SK-N-SH (cell line): ENCODE measurements at places on chromosomes 3 and 15.

DNA sequence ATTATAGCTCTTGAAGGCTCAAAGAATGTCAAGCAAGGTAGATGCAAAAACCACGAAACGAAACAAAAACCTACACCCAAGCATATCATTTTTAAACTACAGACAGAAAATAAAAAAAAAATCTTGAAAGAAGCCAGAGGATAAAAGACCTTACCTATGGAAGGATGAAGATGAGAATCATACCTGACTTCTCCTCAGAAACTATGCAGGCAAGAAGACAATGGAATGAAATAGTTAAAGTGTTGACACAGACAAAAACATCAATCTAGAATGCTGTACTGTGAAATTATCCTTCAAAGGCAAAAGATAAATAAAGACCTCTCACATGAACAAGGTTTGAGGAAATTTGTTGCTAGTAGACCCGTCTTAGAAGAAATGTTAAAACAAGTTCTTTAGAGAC, 372.0 kb downstream of the ZIC4 start:
- DNase-seq: no peak

GRCh38 chr15:65752151-65752700, 39.9 kb downstream of the DENND4A start:
- no peak for DNase-seq

GRCh38 chr3:153553605-153553945, 391.5 kb downstream of the RAP2B start:
- no peak for DNase-seq

DNA sequence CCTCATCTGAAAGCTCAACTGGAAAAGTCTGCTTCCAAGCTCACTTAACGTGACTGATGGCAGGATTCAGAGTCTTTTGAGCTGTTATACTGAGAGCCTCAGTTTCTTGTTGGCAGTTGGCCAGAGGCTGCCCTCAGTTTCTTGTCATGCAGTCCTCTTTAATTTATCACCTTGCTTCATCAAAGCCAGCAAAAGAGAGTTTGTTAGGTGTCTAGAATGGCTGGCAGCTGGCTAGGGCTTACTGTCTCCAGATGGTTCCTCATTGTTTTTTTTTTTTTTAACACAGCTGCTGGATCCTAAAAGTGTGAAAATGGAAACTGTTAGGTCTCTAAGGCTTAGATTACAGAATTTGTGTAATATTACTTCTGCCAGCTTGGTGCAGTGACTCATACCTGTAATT, 310.6 kb downstream of the PDCD6IP start:
- no peak for DNase-seq

- no peak for DNase-seq
Observed at GRCh38 chr15:49877117-49877872, 241.7 kb downstream of the ATP8B4 start.

DNA sequence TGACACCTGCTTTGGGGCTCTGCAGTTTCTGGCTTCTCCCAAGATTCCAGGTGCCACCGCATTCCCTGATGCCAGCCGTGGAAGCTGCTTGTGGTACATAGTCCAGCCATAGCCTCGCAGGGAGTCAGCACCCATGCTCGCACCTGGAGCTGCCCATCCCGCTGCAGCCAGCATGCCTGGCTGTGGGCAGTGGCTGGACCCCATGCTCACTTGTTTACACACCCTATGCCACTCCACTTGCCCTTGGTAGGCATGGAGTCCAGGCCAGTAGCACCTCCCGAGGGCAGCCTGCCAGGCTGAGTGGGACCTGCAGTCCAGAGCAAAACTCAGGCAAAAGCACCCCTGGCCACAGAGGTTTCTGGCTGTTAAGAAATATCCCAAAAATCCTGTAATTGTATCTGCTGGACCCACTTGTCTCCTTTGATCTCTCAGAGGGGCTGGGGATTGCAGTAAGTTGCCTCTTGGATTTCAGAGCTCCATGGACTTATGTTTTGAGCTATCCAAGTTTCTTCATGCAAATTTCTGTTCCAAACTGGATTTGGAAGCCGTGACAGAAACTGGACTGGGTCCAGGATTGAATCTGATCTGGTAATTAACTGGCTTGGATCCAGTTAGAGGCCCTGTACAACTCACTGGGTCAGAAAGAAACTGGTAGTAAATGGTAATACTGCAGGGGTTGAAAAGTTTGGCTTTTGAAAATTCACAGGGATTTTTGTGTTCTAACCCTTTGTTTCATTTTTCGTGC, 149.3 kb downstream of the FMN1 start:
- no peak for DNase-seq

DNA sequence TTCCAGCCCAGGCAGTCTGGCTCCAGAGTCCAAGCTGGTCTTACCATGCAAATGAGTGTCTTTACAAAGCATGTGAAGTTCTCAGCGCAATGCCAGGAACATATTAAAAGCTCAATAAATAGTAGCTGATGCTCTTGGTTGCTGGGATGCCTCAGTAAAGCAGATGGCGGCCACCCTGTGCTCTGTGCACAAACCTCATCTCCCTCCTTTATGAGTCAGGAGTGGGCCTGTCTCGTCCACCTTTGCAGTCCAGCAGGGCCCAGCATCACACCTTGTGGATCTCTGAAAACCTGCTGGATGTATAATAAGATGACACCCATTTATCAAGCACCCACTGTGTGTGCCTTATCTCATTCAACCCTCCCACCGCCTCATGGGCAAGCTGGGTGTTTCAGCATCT, 42.7 kb downstream of the FAM174B start:
- no peak for DNase-seq

DNA sequence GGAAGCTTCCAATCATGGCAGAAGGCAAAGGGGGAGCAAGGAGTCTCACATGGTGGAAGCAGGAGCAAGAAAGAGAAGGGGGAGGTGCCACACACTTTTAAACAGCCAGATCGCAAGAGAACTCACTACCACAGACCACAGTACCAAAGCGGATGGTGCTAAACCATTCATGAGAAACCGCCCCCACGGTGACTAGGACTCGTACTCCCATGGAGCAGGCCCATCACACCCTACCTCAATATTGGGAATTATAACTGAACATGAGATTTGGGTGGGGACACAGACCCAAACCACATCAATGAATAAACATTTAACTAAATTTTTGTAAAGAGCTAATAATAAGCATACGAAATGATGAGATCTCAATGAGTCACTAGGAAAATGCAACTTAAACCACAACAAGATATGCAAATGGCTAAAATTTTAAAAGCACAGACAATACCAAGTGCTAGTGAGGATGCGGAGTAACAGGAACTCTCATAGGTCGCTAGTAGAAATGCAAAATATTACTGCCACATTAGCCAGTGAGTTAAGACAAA, 10.0 kb downstream of the MRPS25 start:
- DNase-seq: no peak

- peak; percentile 14 for DNase-seq
Observed at GRCh38 chr15:101050623-101051290, 131.6 kb downstream of the LRRK1 start.

- no peak for DNase-seq
Observed at GRCh38 chr3:118909763-118910162, 124.9 kb downstream of the IGSF11 start.

DNA sequence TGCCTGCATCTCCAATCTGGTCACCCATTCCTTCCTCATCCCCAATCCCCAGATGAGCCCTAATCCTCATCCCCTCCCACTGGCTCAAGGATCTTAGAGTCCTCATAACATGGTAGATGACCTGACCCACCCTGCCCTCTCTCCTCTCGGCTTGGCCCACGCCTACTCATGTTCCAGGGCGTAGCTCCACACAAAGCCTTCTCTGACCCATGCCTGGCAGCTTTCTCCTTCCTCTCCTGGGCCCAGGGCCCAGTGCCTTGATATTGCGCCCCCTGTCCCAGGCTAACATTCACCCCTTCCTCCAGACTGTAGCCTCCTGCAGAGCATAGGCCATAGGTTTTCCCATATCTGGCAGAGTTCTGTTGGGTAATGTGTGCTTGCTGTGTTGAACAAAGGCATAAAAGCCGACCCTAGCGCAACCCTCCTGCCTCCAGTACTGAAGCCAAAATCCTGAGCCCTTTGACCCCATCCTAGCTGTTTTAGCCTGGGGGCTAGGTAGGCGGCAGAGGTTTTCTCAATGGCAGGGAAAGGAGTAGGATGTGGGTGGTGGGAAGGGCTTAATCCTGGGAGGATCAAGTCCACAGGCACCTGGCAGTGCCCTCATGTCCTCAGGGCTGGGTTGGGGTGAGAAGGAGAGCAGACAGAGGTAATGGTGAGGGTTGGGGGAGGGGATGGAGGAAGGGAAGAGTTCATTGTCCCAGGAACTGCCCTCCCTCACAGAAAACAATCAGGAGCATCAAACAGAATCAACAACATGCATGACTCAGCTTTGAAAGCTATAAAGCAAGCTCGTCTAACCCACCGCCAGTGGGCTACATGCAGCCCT, 35.5 kb downstream of the MESD start:
- no peak for DNase-seq

GRCh38 chr3:99543796-99544195, 94.6 kb upstream of the COL8A1 start:
- no peak for DNase-seq

DNA sequence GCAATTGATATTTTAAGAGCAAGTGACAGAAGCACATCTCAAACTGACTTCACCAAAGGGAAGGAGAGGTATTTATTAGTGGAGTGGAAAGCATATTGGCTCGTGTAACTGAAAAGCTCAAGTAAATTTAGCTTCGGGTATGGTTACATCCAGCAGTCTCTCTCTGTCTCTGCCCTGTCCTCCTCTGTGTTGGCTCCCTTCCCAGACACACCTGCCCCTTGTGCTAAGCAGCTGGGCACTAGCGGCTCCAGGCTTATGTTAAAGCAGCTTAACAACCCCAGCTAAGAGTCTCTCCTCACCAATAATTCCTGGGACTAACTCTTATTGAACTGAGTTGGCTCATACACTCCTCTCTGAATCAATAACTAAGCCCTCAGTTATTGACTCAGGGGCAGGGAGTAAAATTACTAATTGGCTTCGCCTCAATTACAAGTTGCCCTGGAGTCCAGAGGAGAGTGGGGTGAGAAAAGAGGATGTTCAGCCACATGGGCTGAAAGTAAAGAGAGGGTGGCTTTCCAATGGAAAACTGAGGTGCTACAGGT, 12.8 kb upstream of the SH3BP5 start:
- no peak for DNase-seq

DNA sequence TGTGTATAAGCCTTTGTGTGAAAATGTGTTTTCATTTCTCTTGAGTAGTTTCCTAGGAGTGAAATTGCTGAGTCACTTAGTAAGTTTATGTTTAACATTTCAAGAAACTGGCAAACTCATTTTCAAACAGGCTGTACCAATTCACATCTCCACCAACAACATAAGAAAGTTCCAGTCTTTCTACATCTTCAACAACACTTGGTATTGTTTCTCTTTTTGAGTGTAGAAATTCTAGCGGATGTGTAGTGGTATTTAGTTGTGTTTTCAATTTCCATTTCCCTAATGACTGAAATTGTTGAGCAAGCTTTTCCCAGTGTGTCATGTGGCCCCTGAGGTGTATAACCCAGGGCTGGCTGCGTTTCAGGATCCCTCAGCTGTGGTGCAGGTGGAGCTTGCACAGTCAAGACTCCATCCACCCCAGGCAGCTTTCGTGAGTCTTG, 258.5 kb downstream of the PDCD6IP start:
- DNase-seq: no peak

GRCh38 chr3:4987538-4988296, 8.5 kb downstream of the BHLHE40 start:
- no peak for DNase-seq

DNA sequence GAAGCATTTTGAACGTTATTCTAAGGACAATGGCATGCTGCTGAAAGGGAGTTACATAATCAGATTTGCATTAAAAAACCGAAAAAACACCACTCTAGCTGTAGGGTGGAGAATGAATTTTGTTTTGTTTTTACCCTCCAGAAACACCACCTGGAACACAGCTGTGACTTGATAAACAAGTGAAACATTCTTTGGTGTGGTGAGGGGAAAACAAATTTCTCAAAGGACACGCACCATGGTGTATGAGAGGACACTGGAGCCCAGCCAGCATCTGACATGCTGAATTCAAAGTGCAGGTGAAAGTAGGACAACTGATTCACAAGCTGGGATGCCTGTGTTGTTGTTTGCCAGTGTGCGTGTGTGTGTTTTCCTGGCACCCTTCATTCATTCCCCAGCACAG, 554.5 kb upstream of the TBL1XR1 start:
- DNase-seq: no peak

GRCh38 chr3:67201026-67201425, 202.9 kb downstream of the KBTBD8 start:
- DNase-seq: no peak

GRCh38 chr15:64004587-64004986, 41.7 kb downstream of the DAPK2 start:
- DNase-seq: no peak

GRCh38 chr3:194440756-194441155, 41.7 kb upstream of the GP5 start:
- DNase-seq: no peak

DNA sequence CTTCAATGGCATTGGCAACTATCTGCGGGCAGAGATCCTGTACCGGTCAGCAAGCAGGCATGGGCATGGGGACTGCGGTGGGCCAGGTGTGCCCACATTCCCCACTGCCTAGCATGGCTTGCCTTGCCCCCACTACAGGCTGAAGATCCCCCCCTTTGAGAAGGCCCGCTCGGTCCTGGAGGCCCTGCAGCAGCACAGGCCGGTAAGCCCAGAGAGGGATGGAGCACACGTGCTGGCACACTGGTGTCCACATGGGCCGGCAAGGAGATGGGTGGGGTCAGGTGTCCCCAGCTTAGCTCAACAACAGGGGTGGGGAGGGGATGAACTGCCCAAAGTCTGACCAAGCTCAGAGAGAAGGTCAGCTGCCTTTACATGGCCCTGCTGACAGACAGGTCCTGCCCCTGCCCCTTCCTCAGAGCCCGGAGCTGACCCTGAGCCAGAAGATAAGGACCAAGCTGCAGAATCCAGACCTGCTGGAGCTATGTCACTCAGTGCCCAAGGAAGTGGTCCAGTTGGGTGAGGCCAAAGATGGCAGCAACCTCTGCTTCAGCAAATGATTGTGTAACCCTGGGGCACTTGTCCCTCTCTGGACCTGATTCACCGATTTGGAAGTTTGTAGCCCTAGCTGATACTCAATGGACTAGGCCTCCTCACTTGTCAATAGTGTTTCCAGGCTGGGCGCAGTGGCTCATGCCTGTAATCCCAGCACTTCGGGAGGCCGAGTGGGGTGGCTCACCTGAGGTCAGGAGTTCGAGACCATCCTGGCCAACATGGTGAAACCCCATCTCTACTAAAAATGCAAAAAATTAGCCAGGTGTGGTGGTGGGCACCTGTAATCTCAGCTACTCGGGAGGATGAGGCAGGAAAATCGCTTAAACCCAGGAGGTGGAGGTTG, 5.6 kb downstream of the NEIL1 start:
- DNase-seq: peak; percentile 25

- no peak for DNase-seq
Observed at GRCh38 chr15:70827721-70828120, 26.2 kb downstream of the LARP6 start.

GRCh38 chr3:44554626-44555592, at the start of gene ZKSCAN7:
TSS of gene ZKSCAN7 (plus strand) at chr3:44555193. CDS start at chr3:44557048, 1,855 bp downstream.
- DNase-seq: peak; percentile 98

GRCh38 chr3:191353022-191353777, 22.9 kb upstream of the UTS2B start:
- no peak for DNase-seq

GRCh38 chr15:74988007-74988800, 7.2 kb upstream of the SCAMP5 start:
- peak; percentile 72 for DNase-seq
